ENCODE measurements at places on chromosomes 2 and 18.

DNA sequence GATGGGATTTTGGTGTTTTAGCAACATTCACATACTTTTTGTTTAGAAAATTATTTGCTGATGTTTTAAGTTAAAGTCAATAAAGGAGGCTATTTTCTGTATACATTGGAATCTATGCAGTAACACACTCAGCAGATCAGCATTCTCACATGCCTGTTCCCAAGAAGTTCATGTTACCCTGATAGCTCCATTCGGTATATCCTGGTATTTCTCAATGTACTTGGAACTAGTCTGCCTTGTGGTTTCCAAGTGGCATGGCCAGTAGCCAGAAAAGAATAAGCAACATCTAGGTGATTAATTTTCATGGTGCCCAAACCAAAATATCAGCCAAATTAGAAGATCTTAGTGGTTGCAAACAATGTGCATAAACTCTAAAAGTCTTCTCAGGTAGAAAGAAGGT is 5.2 kb upstream of the NCAPH start:
- no peak for DNase-seq

- DNase-seq = no peak
These were observed 106.0 kb downstream of the UBR3 start for GRCh38 chr2:169933124-169933711.

GRCh38 chr2:191115391-191115790 is 35.4 kb downstream of the STAT4 start:
- peak; percentile 58 for DNase-seq

DNA sequence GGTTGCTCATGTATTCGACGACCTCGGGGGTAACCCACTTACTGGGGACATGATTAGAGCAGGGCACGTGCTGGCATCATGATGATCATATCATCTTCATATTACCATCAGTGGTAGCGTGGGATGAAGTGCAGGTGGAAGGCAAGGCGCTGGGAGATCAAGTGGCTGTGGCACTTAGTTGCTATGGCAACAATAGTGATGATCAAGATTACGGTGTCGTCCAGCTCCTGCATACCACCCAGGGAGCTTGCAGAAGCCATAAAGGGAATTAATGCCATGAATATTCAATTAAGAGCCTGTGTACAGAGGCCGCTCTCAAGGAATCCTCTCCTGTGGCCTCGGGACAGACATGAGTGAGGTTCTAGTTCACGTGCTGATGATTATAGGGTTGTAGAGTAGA is 237.2 kb upstream of the COPS8 start:
- DNase-seq = no peak

GRCh38 chr2:70561893-70562292 is 8.3 kb upstream of the TGFA start:
- no peak for DNase-seq

- no peak for DNase-seq
These were observed 102.8 kb upstream of the PPP1CB start for GRCh38 chr2:28648671-28649395.

GRCh38 chr2:233051241-233052149 is 8.6 kb upstream of the INPP5D start:
- no peak for DNase-seq

DNA sequence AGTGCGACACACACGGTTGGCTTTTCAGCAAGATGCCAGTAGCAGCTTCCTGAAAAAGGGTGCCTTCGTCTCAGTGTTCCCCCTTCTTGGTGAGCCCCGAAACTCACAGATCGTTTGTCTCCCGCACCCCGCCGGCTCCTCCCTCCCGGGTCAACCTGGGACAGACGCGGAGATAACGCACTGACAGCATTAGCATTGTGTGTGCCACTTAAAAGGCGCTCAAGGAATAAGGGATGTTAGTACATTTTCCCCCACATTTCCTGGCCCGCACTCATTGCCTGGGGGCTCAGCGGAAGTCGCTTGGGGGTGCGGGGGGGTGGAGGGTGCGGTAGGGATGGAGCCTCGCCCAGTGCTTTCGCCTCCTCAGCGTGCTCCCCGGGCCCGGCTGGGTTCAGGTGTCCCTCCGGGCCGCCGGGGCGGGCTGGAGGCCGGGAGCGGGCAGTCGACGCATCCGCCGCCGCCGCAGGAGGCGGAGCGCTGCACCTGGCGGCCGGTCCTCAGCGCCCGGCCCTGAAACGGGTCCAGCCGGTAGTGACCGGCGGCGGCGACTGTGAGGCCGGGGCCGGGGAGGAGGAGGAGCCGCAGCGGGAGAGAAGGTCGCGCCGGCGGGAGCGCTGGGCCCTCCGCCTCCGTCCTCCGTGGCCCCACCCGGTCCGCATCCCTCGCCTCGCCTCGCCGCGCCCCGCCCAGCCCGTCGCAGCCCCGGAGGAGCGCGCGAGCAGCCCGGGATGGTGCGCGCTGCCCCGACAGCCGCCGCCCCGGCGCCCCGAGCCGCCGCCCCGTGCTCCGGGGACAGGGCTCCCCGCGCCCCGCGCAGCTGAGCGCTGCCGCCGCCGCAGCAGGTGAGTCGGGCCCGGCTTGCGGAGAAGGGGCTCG is at the start of gene MFSD6:
MFSD6 (plus strand) TSS at position 694 of the 876 bp plus-strand sequence. CDS start 27,675 bp downstream, outside the sequence.
- DNase-seq = peak; percentile 52

DNA sequence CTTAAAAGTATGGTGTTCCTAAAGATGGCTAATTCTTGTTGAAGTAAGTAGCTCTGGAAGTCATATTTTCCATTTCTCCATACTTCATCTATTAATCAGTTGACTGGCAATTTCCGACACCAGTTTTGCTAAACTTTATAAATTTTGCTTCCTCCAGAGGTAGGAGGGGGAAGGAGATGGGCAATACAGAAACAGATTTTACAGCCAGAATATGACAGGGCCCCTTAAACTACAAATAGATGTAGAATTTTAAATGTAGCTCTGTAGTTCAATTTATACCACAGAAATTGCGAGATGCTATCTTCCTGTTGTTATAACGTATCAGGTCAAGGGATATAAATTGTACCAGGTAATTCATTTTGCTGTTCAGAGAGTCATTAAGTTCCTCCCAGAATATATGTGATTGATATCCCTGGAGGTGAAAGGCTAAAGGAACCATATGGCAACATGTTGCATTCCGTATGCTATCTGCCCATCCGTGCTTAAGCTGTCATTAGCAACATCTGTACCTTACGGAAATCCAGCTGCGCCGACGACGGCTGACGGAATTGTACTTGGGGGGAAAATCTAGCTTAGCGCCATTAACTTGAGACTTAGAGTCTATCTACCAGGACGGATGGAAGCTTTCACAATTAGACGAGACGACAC is 8.4 kb upstream of the NR4A2 start:
- DNase-seq = no peak

DNA sequence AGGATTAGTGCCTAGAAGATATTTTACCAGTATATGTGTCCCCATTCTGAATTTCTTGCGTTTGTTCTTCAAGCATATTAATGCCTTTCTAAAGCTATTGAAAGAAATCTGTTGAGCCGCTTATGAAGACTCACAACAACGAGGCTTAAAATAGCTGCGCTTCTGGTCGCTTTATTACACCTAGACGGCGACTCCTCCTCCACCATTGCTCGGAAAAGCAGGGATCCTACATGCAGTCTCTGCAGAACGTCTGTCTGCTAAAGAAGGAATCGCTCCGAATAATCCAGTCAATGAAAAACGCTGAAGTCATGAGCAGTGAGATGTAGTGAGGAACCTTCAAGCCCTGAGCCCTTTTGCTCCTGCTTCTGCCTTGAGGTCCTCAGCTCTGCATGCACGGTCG is 94.8 kb upstream of the ZNF516 start:
- DNase-seq = no peak

- no peak for DNase-seq
These were observed 240.2 kb downstream of the CYP26B1 start for GRCh38 chr2:71907503-71907902.

DNA sequence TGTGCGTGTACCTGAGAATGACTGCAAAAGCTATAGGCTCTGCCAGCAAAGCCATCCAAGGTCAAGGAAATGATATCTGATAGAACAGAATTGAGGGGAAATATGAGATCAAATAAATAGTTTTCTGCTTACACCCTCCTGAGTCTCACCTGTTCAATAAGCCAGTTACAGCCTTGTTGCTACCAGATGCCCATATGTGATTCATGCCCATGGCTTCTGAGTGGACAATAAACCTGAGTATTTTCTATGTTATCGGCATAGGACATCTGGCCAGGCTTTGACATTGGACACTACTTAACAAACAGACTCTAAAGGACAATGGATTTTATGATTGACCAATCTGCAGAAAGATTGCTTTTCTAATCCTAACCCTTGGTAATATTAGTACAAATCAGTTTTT is 297.9 kb downstream of the LRATD1 start:
- DNase-seq = no peak

- no peak for DNase-seq
These were observed 1.5 kb downstream of the NDC80 start for GRCh38 chr18:2572892-2573291.
